Hematopoietic multipotent progenitor cell (in vitro differentiated cells): ENCODE measurements at places on chromosomes 12 and 14.
A peak's percentile ranks its signal among the peaks of the same experiment; 100 is the strongest.

DNA sequence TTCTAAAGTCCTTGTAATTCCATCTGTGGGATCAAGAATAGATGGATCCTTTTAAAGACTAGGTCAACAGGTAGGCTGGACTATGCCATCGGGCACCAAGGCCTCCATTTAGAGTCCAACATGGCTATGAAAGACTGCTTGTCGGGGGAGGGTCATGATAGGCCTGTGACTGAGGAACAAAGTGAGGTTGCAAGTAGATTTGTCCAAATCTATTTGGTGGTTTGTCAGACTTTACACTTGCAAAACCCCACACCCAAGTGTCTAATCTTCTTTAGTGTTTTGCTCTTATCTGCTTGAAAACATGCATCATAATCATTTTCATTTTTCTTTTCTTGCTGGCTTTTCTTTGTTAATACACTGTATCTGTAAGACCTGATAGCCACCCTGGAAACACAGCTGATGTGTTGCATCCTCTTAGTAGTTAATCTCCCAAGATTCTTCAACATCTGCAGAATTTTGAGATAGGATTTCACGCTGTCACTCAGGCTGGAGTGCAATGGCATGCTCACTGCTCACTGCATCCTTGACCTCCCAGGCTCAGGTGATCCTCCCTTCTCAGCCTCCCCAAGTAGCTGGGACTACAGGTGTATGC lies 50.3 kb downstream of the TDP1 start:
- DNase-seq = no peak

DNA sequence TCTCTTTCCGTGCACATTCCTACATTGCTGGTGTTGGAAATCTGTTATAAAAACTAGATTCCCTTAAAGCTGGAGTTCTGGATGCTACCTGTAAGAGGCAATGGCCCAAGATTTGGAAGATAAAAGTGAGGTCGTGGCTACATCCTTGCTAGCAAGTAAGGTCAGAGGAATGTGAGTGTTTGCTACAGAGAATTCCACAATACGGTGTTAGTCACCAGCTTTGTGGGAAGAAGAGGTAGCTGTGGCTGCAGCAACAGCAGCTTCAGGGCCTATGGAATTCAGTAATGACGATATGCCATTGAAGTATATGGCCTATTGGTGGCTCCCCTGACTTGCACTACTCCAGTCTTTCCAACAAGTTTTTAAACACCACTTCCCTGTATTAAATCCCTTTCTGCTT lies 227.7 kb upstream of the TMEM260 start:
- no peak for DNase-seq

DNA sequence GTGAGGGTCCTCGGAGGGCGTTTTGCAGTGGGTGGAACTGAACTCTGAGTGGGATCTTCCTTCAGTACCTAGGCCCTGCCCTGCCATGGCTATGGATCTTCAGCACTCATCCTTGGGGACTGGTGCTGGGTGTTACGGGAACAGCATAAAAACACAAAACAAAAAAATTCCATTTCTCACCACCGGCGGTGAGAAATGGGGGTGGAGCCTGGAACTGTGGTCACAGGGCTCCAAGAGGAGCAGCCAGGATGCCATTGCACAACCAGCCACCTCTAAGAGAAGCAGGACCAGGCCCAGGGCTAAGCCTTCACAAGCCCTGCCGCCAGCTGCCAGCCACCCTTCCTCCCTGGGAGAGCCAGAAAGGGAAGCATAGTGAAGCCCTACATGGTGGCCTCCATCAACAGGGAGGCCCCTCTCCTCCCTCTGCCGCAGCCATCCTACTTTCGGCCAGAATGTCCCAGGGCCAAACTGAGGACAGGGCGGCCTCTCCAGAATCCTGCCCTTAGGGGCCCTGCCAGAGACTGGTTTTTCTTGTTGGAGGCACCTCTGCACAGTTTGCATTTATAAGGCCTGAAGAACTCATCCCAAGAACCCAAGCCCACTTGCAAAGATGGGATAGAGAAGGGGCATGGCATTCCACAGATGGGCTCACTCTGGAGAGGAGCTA lies 76.5 kb downstream of the VCPKMT start:
- no peak for DNase-seq

- DNase-seq = peak; percentile 91
Measured at GRCh38 chr14:77094672-77095284, 3.3 kb upstream of the CIPC start.
